ENCODE measurements at places on chromosomes 1 and 21.

GRCh38 chr1:29156543-29157268 is 25.0 kb downstream of the SRSF4 start:
- DNase-seq: no peak

- no peak for DNase-seq
Observed at GRCh38 chr1:203638950-203639349, 12.3 kb downstream of the ATP2B4 start.

- no peak for DNase-seq
Observed at GRCh38 chr1:169753549-169753948, 19.7 kb upstream of the SELE start.

DNA sequence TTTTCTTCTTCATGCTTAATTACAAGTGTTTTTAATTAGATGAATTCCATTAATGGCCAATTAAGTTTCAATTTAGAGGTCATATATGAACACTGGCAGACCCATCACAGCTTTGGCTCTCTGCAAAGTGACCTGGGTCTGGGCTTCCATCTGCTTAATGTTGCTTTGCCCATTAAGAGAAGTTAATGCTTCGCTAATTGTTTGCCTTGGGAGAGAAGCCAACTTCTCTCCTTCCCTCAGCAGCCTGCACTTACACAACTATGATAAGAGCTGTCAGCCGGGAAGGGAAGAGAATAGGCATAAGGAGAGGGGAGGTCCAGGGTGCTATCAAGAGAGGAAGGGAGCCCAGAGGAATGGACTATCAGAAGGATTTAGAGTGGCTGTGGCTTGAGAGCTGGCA is 29.0 kb upstream of the CCDC190 start:
- DNase-seq: no peak

- no peak for DNase-seq
Observed at GRCh38 chr1:167463875-167464575, 54.3 kb downstream of the CD247 start.

- DNase-seq: no peak
Observed at GRCh38 chr1:92291372-92291999, 7.3 kb downstream of the GLMN start.

Measured in D721Med (cell line).